Upper lobe of right lung (tissue), 1 donor: ENCODE measurements at places on chromosomes 3 and 15. TPM values are rescaled to one million over a fixed set of nuclear protein-coding genes. Genes with fewer than 3 reads are reported as not detected.

GRCh38 chr3:159416856-159417255 is 571.8 kb upstream of the IL12A start:
- H3K4me3 ChIP-seq = no peak overlapping the region
- no peaks in the 10 kb centered on the region for H3K4me1 ChIP-seq
- DNase-seq = no peak
- H3K27me3 ChIP-seq = no peaks in the 10 kb centered on the region

LYZL4 gene
- not detected for total RNA-seq

GCSAM gene
- total RNA-seq = 0.90 TPM

SLCO2A1 gene
- total RNA-seq = 234 TPM

DNA sequence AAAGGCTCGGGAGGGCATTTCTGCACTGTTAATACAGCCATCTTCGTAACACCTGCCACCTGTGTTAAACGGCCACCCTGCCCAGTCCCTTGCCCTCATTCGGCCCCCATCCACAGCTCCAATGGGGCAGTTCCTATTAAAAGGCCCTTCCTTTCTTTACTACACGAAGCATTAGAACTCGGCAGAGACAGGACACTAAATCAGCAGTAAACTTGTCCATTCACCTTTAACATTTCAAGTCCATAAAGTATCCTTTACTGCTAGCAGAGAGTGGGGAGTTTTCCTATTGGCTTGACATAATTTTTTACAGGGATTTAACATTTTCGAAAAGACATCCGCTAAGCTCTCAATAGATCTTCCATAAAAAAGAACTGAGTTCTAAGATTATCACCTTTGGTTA is 76.3 kb downstream of the LRRN1 start:
- no peak overlapping the region for H3K27ac ChIP-seq
- no peak overlapping the region for H3K4me3 ChIP-seq
- no peak for DNase-seq
- H3K4me1 ChIP-seq = no peaks in the 10 kb centered on the region

DNA sequence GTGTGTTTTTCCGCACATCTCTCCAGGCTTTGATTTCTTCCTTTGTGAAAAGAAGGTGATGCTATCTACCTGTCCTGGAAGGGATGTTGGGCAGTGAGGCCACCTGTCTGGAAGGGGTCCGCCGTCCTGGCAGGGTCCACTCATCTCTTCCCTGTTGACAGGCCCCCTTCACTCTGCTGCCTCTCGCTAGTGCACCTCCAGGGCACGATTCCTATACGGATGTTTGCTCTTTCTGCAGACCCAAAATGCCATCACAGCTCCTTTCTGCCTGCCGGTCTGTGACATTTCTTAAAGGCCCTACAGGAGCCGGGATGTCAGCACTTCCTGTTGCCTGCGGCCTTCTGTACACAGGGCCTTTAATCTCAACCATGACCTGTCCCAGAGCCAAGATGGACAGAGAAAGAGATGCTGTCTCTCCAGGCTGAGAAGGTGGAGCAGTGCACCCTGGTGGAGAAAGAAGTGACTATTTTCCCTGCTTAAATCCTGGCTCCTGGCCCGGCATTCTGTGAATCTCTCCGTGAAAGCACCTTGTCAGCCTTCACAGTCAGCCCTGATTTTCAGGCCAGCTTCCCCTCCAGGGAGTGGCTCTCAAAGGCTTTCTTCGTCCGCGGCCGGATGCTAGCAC is 7.4 kb downstream of the FAM3D start:
- H3K4me1 ChIP-seq = no peaks in the 10 kb centered on the region
- no peaks in the 10 kb centered on the region for H3K36me3 ChIP-seq
- H3K27me3 ChIP-seq = no peaks in the 10 kb centered on the region
- no peak overlapping the region for H3K4me3 ChIP-seq
- H3K27ac ChIP-seq = no peak overlapping the region

- peaks cover 7% of the 10 kb centered on the region for H3K4me1 ChIP-seq
- H3K4me3 ChIP-seq = no peak overlapping the region
- DNase-seq = no peak
- H3K27me3 ChIP-seq = no peaks in the 10 kb centered on the region
- no peaks in the 10 kb centered on the region for H3K36me3 ChIP-seq
- no peak overlapping the region for H3K27ac ChIP-seq
Measured at GRCh38 chr3:172919297-172919683, 168.8 kb downstream of the ECT2 start.

DNA sequence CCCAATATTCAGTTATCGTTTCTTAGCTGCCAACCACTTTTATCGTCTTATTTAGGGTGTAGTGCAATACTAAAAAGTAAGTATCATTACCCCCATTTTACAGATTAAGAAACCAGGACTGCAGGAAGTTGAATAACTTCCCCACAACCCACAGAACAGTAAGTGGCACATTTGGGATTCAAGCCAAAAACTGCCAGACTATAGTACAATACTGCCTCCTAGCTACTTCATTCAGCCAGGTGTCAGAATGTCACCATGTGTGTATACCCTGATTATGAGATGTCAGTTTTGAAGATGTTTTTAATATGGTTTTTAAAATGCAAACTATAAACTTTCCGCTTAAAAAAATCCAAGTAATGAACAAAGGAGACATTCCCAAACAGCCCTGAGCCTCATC is 74.2 kb upstream of the PROK2 start:
- no peak overlapping the region for H3K4me3 ChIP-seq
- H3K36me3 ChIP-seq = no peaks in the 10 kb centered on the region
- no peaks in the 10 kb centered on the region for H3K4me1 ChIP-seq

MKRN3 gene
- 2.5 TPM for total RNA-seq

ADGRG7 gene
- total RNA-seq = not detected

GXYLT2 gene
- total RNA-seq = 8.4 TPM

DNA sequence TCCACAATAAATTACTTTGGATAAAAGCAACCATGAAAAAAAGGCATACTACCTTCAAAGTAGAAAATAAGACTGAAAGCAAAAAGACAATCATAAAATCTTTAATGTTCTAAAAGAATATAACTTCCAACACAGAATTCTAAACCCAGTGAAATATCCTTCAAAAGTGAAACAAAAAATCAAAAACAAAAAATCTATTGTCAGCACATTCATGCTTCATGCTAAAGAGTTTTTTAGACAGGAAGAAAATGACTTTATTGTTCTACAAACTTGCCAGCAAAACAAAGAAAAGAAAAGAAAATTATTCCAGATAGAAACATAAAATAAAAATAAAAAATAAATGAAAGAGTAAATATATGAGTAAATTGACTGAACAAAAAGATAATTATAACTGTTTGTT is 134.9 kb downstream of the EFHB start:
- no peak for DNase-seq
- H3K27ac ChIP-seq = no peak overlapping the region
- no peak overlapping the region for H3K4me3 ChIP-seq
- H3K36me3 ChIP-seq = no peaks in the 10 kb centered on the region

- peak overlapping the region; percentile 62 for H3K4me3 ChIP-seq
- H3K36me3 ChIP-seq = no peaks in the 10 kb centered on the region
- H3K27me3 ChIP-seq = no peaks in the 10 kb centered on the region
Measured at GRCh38 chr3:9248522-9249271, 749 bp downstream of the SRGAP3 start.

CHRFAM7A gene
- total RNA-seq = 1.1 TPM

GRCh38 chr3:101979033-101979432 is 129.7 kb downstream of the NFKBIZ start:
- no peak overlapping the region for H3K27ac ChIP-seq
- no peaks in the 10 kb centered on the region for H3K36me3 ChIP-seq
- H3K4me3 ChIP-seq = no peak overlapping the region
- H3K27me3 ChIP-seq = no peaks in the 10 kb centered on the region
- H3K4me1 ChIP-seq = no peaks in the 10 kb centered on the region

SERINC4 gene
- not detected for total RNA-seq

- H3K36me3 ChIP-seq = no peaks in the 10 kb centered on the region
- DNase-seq = no peak
- no peak overlapping the region for H3K27ac ChIP-seq
- no peak overlapping the region for H3K4me3 ChIP-seq
- H3K27me3 ChIP-seq = no peaks in the 10 kb centered on the region
Measured at GRCh38 chr3:35439663-35440062, 199.7 kb upstream of the ARPP21 start.

SCN11A gene
- total RNA-seq = 0.14 TPM

SCN5A gene
- total RNA-seq = 0.58 TPM

SLC28A2 gene
- total RNA-seq = 0.35 TPM

DNA sequence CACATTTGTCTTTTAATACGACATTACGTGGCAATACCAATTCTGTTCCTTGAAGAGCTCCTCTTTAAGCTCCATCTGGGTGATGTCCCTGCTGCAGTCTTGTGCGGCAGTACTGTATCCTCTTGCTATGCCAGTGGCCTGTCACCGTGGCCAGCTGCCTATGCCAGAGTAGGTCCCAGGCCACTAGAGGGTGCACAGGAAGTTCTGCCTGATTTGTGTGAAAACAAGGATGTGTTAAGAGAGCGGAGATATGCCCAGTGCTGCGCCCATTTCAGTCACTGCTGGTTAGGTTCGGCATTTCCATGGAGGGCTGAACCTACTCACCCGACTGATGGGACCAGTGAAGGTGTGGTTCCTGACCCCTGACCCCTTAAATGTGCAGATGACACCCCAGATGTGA is 25.2 kb downstream of the NIPA1 start:
- no peak overlapping the region for H3K4me3 ChIP-seq
- DNase-seq = no peak
- H3K36me3 ChIP-seq = peaks cover 7% of the 10 kb centered on the region
- H3K27me3 ChIP-seq = no peaks in the 10 kb centered on the region

ROPN1B gene
- total RNA-seq = not detected
